Brain pericyte (primary cell): ENCODE measurements at places on chromosomes 1 and 21.
A peak's percentile ranks its signal among the peaks of the same experiment; 100 is the strongest.

- DNase-seq, result no peak
Measured at GRCh38 chr1:243432136-243432535, 176.3 kb downstream of the SDCCAG8 start.

GRCh38 chr1:224169718-224170270 lies 13.2 kb upstream of the DEGS1 start:
- DNase-seq, result no peak

- DNase-seq, result no peak
Measured at GRCh38 chr1:12405325-12406210, 175.7 kb downstream of the VPS13D start.

DNA sequence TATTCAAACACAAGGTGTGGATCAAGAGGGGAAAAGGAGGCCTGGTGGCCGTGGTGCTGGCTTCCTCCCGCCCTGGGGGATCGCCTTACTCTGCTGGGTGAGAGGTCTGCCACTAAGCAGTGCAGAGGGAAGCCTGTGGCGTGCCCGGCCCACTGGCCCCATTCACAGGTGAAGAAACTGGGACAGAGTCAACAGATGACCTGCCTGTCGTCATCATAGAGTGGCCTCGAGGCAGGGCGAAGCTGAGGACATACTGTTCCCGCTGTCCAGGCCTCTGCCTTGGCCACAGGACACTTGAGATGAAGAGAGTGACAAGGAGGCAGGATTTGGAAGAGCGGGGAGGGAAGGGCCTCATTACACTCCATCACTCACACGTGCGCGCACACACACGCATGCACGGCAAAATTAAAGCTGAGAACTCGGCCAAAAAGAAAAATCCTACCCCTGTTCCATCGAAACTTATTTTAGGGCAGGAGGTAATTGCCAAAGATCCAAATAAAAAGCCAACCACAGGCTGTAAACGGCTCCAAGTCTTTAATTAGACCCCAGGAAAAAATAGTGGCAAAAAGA lies 50.5 kb downstream of the CASZ1 start:
- no peak for DNase-seq

DNA sequence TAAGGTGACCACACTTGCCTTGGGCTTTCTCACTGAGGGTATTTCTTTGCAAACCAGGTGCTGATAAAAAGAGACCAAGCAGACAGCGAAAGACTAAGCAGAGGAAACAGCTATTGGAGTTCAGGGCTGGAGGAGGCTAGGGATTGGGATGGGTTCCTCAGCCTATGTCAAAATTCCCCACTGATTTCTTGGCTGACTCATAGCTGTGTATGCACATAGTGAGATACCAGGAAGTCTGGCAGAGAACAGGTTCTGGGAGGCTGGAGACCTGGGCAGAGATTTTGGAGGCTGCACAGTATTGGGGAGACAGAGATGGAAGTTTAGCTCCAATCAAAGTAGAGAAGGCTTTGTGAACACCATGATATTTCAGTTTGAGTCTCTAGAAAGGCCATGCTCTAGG lies 25.3 kb downstream of the YARS1 start:
- no peak for DNase-seq

GRCh38 chr1:217917281-217917887 lies 286.2 kb downstream of the SPATA17 start:
- DNase-seq, result no peak

DNA sequence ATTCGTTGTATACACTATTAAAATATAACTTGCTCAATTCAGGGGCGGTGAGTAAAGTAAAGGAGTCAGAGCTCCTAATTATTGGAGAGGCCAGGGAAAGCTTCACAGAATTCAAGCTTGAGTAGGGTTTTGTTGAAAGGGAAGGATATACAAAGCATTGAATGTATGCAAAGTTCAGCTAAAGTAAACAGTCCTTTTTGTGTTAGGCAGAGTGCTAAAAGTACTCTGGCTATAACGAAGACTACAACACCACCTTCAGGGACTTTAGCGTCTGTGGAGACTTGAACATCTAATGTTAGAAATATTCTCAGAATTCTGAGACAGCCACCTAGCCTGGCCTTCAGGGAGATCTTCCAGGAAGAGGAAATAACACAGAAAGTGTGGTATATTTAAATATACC lies 1.1 kb downstream of the FALEC start:
- DNase-seq, result no peak

DNA sequence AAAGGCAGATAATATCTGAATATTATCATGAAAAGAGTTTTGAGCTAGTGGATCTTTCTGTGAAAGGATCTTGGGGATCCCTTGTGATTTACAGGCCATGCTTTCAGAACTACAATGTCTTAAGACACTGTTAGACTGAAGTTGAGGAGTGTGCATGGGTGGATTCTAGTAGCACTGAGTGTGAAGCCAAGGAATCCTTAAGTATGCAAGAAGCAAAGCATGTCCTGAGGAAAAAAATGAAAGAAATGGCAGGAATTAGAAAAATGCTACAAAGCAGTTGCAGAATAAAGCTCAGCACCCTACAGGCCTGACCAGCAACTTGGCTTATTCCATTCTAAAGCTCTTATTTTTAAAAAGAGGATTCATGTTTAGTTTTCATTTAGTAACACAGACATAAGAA lies 11.9 kb downstream of the STX6 start:
- no peak for DNase-seq

DNA sequence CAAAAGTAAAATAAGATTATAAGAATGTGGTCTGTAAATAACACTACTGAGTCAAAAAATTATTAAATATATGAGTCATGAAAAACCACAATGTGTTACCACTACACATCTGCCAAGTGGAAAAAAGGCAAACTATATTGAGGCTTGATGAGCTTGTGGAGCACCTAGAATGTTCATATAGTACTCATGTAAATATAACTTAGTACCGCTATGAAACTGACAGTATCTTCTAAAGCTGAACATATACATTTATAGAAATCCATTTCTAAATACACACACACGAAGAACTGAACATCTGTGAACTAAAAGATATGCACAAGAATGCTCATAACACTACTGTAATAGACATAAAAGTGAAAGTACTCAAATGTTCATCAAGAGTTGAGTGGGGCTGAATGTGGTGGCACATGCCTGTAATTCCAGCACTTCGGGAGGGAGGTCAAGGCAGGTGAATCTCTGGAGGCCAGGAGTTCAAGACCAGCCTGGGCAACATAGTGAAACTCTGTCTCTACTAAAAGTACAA lies 18.5 kb upstream of the GBP3 start:
- no peak for DNase-seq

GRCh38 chr1:160460683-160461287 lies 60.4 kb downstream of the VANGL2 start:
- DNase-seq, result no peak

- DNase-seq, result no peak
Measured at GRCh38 chr1:1246577-1247340, at the start of gene C1QTNF12. TSS of gene C1QTNF12 (minus strand) at chr1:1246722. CDS start at chr1:1246690, 32 bp downstream.

DNA sequence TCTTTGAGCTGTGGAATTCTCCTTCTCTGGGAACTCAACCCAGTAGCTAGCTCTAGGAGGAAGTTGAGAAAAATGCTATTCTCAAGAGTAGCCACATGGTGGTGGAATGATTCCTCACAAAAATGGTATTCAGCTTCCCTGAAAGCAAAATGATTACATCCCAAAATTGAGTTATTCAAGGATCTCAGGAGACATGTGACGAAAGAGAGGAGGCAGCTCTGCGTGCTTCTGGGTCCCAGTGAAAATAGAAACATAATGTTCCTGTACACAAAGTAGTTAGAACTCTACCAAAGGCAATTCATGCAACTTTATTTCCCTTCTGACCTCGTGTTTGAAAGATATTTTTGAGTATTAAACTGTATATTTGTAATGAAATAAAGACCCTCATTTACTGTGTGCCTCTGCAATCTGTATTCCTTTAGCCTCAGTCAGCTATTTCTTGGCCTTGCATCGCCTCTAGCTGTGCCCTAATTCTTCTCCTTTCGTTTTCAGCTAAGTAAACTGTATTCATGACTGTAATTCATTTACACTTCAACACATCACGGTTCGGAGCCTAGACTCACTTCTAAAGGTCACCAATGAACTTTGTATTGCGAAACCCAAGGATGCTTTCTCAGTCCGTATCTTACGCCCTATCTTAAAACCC lies 167.3 kb downstream of the FASLG start:
- peak; percentile 78 for DNase-seq

GRCh38 chr1:1889090-1889750 lies 1.7 kb downstream of the GNB1 start:
- no peak for DNase-seq

DNA sequence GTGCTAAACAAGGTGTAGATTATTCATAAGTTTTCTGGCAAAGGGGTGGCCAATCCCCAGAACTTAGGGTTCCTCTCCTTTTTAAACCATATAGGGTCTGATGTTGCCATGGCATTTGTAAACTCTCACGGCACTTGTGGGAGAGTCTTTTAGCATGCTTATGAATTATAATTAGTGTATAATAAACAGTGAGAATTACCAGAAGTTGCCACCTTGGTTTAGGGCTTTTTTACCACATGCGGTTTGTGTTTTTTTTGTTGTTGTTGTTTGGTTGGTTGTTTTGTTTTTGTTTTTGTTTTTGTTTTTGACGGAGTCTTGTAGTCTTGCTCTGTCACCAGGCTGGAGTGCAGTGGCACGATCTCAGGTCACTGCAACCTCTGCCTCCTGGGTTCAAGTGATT lies 8.9 kb upstream of the LAX1 start:
- DNase-seq, result no peak

DNA sequence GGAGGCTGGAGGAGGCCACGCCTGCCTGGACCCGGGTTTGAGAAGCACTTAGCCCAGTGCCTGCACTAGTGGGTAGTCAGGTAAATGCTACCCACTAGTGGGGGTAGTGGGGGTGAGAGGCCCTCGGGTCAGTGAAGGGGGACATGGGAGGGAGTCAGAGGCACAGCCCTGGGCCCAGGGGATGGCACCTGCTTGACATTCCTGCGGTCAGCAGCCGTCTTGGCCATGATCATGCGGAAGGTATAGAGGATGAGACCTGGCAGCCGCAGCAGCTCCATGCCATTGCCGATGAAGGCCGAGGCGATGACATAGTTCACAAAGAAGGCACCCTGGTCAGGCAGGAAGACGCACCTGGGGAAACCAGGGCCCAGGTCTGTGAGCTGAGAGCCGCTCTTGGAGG lies 28.7 kb downstream of the TMEM63A start:
- DNase-seq, result no peak

DNA sequence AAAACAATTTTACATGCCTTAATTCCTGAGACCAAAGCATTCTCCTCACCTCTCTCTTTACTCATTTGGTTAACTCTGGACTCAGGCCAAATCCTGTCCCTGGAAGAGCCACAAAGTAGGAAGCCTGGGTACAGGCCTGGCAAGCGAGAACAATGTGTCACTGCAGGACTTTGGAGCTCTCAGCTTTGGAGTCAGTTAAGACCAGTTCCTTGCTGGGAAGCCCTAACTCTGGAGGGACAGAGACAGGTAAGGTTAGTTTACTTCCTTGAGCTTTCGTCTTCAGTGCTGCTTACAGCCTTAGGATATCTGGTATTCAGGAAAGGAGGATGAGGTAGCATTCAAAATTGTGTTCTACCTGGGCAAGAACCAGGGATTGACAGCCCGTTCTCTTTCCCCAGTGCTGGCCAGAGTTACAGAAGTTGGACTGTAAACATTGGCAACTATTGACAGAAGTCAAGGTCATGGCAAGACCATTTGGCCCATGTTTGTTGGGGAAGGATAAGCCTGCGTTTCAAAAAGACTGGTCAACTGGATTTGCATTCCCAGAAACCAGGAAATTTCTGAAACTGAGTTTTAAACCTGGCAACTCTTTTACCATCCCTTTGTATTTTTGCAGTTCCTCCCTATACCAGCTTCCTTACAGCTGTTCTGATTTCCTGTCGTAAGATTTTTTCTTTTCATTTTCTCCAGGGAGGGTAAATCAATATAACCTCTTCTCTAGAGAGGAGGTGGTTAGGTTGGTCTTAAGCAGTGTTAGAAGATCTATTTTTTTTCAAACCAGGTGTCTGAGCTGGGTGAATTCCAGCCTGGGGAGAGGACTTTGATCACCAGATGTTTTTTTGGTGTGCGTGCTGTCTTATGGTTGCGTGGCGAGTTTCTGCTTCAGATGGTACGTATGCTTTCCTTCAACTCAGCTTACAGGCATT lies at the start of gene C4BPB:
TSS of gene C4BPB (plus strand) at position 160 of the 926 bp plus-strand sequence. CDS start at position 832, 672 bp downstream.
- DNase-seq, result no peak

DNA sequence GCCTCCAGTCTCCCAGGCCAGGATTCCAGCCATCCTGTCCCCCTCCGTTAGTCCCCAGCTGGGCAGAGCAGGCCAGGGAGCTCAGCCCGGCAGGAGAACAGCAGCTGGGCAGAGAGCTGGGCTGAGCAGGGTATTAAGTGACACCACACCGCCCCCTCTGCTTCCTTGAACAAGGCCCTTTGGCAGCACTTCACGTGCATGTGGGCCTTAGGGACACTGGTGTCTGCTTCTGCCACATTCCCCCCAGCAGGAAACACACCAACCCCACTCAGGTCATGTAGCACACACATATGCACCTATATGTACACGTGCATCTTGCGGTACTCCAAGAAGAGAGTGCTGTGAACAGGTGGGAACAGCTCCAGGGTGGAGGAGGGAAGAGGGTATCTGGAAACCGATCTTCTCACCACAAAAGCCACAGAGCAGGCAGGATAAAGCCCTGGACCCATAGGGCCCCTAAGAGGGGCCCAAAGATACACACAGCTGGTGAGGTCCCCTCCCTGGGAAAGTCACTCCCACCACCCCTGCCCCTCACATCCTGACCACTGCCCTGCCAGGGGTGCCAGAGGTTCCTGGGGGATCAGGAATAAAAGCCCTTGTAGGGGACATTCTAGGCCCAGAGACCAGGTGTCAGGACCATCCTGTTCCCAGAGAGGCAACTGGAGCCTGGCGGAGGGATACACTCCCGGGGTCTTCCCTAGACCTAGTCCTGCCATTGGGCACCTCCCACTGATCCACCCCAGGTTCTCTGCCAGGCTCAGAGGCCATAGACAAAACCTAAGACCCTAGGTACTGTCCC lies 4.5 kb downstream of the EPHA2 start:
- DNase-seq, result peak; percentile 75

- peak; percentile 76 for DNase-seq
Measured at GRCh38 chr1:26900001-26900814, at the start of gene GPATCH3. TSS of gene GPATCH3 (minus strand) at chr1:26900467. CDS start at chr1:26900442, 25 bp downstream.

DNA sequence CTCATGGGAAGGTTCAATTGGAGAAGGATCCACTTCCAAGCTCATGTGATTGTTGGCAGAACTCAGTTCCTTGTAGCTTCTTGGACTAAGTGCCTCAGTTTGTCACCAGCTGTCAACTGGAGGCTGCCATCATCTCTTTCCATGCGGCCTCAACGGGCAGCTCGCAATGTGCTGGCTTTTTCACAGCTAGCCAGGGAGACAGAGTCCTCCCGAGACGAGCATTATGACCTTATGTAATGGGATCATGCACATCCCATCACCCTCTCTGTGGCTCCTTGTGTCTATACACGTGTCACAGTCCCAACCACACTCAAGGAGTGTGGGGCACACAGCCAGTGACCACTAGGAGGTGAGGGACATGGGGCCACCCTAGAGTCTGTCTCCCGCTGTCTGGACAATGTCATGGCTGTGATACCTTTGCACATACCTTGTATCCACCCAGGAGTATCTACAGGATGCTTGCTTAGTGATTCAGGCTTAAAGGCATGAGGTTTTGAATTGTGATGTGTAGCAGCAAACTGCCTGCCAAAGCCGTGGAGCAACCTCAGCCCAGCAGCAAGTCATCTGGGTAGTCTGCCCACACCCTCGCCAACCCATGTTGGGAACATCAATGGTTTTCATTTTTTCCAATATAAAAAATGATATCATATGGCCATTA lies 3.9 kb upstream of the KRTAP10-6 start:
- no peak for DNase-seq
